Stimulated activated CD8-positive, alpha-beta memory T cell treated with anti-CD3 and anti-CD28 coated beads, Interleukin-2, amount 100 ng/mL, for 1 hour (primary cell): ENCODE measurements at places on chromosomes 7 and 10.

- DNase-seq: no peak
Observed at GRCh38 chr7:132609906-132610520, 33.7 kb upstream of the PLXNA4 start.

GRCh38 chr10:69951658-69952057 is 101.0 kb upstream of the MACROH2A2 start:
- no peak for DNase-seq

DNA sequence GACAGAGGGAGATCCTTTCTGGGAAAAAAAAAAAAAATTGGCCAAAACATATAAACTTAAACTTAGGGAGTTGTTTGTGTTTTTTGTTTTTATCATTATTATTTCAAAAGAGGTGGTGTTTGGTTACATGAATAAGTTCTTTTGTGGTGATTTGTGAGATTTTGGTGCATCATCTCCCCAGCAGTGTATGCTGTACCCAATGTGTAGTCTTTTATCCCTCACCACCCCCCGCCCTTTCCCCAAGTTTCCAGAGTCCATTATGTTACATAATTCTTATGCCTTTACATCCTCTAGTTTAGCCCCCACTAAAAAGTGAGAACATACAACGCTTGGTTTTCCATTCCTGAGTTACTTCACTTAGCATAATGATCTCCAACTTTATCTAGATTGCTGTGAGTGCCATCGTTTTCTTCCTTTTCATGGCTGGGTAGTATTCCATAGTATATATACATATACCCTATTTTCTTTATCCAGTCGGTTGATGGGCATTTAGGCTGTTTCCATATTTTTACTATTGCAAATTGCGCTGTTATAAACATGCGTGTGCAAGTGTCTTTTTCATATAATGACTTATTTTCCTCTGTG is 148.1 kb upstream of the ZNF92 start:
- no peak for DNase-seq

- DNase-seq: no peak
Observed at GRCh38 chr10:29554660-29555059, 80.1 kb downstream of the SVIL start.

DNA sequence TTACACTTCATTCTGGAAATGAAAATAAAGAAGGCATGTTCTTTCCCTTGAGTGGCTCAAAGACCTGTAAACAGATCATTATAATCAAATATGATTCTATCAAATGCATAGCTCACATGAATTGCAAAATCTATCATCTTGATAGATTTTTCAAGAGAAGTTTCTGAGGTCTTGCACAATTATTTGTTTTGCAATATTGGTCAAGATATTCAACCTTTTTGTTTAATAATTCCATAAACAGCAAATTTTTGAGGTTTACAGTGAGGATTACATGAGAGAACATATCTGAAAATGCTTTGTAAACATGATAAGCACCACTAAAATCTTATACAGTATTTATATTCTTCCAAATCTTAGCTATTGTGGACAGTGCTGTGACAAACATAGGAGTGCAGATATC is 160.8 kb downstream of the HDAC9 start:
- DNase-seq: no peak

GRCh38 chr10:1370298-1370697 is 314.1 kb downstream of the WDR37 start:
- DNase-seq: no peak

DNA sequence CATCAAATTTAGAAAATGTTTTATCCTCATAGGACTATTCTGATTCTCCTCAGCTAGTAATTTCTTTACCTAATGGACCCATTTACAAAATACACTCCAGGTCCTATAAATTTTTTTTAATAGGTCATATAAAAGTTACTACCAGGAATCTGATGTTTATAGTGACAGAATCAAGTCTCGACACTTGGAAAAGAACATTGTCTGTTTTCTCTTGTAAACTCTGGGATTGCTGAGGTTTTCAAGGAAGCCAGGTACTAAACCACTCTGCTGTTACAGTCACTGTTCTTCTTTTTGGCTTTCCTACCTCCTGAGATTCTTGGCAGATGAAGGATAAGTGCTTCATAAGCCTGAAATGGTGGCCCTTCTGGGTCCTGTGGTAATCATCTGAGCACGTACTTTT is 493.1 kb downstream of the AUTS2 start:
- no peak for DNase-seq

- DNase-seq: no peak
Observed at GRCh38 chr7:32910195-32910594, 18.6 kb upstream of the KBTBD2 start.

- DNase-seq: no peak
Observed at GRCh38 chr7:111394891-111395290, 167.4 kb downstream of the IMMP2L start.

GRCh38 chr7:87148332-87148955 is 3.8 kb upstream of the DMTF1 start:
- DNase-seq: no peak

- no peak for DNase-seq
Observed at GRCh38 chr7:30950197-30950596, 13.6 kb upstream of the GHRHR start.

GRCh38 chr7:112765105-112765504 is 25.1 kb downstream of the TMEM168 start:
- no peak for DNase-seq

GRCh38 chr10:11328264-11329061 is 283.0 kb downstream of the USP6NL start:
- DNase-seq: no peak

DNA sequence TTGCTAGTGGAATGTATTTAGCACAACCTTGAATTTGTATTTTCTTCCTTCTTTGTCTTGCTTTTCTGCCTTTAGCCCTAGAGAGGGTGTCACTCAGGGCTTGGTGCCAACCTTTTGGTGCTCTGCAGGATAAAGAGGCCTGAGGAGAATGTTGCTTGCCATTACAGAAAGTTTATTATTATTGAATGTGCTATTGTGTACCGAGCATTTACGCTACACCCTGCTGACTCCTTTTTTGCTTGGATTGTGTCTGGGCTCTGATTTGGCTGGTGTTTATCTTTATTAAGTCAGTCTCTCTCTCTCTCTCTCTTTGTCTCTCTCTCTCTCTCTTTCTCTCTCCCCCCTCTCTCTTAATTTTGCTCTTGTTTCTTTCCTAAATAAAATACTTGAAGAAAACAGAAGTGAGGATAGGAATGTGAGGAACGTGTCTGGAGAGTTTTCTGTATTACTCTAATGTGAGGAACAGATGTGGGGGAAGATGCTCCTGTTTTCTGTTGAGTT is 284.4 kb upstream of the PHYHIPL start:
- DNase-seq: no peak

GRCh38 chr7:114879554-114879953 is 42.3 kb upstream of the MDFIC start:
- DNase-seq: no peak

GRCh38 chr10:118241229-118242137 is 100.6 kb downstream of the FAM204A start:
- DNase-seq: peak; percentile 31

GRCh38 chr7:156155988-156156733 is 343.9 kb upstream of the SHH start:
- no peak for DNase-seq

DNA sequence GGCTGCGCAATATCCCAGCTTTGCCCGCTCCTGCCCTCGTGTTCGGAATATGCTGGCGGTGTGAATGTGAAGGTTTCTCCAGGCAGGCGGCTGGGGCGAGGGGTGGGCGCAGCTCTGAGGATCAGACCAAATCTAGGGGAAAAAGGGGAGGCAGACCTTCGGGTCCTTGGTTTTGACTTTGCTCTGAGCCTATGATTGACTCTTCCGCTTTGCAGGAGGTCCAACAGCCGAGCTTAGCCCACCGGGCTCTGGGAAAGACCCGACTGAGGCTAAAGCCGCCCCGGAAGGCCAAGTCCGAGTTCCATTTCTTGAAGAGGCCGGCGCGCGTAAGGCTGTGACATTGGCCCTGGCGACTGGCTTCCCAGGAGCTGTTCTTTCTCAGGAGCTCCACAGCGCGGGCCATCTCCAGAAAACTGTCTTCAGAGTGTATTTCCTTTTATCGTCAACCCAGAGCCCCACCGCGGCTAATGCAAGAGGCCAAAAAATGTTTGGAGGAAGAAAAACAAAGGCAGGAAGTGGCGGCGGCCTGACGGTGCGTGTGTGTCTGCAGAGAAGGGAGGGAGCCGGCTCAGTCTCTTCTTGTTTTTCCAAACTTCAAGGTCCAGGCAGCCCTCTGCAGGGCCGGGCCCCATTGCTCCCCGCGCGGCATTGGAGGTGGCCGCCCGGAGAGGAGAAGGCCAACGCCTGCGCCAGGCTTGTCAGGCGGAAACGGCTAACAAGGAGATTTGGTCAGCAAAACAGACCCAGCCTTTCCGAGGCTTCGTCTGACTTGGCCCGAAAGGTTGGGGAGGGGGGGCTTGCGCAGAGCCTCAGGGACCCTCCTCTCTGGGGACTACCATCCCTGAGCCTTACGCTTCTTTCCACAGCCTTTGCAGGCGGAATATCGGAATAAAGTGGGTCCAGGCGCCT is 3.6 kb upstream of the HOXA11 start:
- no peak for DNase-seq

DNA sequence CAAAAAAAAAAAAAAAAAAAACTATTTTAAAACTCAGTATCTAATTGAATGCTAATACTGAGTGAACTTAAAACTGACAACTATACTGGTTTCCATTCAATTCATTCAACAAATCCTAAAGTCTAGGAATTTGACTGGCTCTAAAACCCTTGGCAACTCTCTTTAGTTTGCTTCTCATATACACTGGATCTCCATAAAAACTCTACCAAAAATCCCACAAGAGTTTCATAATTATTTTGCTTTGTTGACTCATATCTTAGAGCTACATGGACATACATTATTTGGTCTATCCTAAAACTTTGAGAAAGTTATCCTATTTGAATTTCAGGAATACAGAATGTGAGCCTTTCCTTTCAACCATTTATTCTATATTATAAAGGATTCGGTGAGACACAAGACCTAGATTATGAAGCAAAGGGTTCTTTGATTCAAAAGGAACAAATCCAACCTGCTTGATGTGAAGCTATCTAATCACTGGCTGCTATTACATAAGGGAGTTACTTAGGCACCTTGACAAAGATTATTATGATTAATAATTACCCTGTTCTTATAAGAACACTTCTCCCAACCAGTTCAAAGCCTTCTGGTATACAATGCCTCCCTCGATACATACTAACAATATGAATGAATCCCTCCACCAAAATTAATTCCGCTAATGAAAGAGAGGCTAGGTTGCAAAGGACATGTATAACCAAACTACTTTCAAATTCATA is 15.8 kb upstream of the KMT2E start:
- DNase-seq: no peak
